ENCODE measurements at places on chromosomes 1 and 21. TPM values are rescaled to one million over a fixed set of nuclear protein-coding genes. Genes with fewer than 3 reads are reported as not detected.

GRCh38 chr1:154467434-154468102 lies 34.5 kb upstream of the TDRD10 start:
- DNase-seq, result no peak

The MPC2 gene
- total RNA-seq, result 62.3 TPM

DNA sequence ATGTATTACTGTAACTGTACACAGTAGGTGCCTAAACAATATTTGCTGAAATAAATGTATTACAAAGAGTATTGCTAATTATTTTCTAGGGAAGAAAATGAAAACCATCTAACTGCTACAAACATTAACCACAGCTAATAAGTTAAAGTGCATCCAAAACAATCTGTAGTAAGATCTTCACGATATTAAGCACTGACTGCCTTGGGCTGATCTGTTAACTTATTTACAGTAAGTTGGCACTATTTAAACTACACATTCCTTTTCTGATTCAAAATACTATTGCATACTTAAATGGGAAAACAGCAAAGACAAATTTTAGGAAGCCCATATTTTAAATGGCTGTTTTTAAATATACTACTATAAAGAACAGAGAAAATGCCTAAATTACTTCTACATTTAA lies 4.5 kb downstream of the EYA3 start:
- no peak for DNase-seq

DNA sequence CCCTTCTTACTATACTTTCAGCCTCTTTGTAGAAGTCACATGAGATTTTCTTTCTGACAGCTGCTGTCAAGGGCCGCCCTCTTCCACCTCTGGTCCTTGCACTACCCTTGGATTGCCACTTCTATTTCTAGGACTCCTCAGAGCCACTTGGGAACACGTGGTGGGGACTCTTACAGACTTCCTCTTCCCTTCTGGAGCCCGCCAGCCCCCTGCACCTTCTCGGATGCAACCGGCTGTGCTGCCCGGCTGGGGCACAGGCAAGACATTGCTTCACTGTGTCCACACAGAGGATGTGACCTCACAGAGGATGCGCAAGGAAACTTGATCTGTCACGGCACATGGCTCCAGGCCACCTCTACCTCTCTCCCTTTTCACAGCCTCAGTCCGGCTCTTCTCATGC lies 2.4 kb upstream of the IKBKE start:
- no peak for DNase-seq

GRCh38 chr1:115098979-115099692 lies 9.8 kb upstream of the TSPAN2 start:
- DNase-seq, result peak; percentile 71

- no peak for DNase-seq
Measured at GRCh38 chr1:242522996-242523718, 1.3 kb downstream of the PLD5 start.

GRCh38 chr1:200889571-200889970 lies 5.1 kb upstream of the INAVA start:
- DNase-seq, result no peak

The CLEC20A gene
- total RNA-seq, result not detected

Data from astrocyte (in vitro differentiated cells and primary cell).